Activated naive CD4-positive, alpha-beta T cell treated with anti-CD3 and anti-CD28 coated beads, Interleukin-2, amount 10 ng/mL, durations not matched to agents 7 days and 5 days (primary cell): ENCODE measurements at places on chromosomes 12 and 14.
A peak's percentile ranks its signal among the peaks of the same experiment; 100 is the strongest.

- DNase-seq, result no peak
- H3K4me1 ChIP-seq, result no peaks in the 10 kb centered on the region
- H3K4me3 ChIP-seq, result no peak overlapping the region
- no peak overlapping the region for H3K27ac ChIP-seq
- no peaks in the 10 kb centered on the region for H3K36me3 ChIP-seq
Observed at GRCh38 chr12:32369202-32369601, 30.2 kb upstream of the FGD4 start.

DNA sequence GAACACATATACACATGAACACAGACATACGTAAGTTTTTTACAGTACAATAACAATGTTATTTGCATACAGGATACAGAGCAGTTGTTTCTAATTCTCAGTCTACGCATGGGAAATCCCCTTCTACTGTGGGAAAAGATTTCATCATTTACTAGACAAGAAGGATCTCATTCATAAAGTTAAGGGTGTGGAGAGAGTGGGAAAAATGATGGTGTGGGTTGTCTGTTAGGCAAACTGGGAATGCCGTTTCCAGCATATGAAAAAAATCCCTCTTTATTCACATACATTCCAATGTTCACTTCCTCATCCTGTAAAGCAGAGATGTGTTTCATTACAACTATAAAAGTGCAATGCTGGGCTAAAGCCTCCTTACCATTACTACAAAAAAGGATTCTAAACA lies 120.9 kb downstream of the SINHCAF start:
- no peak overlapping the region for H3K27ac ChIP-seq
- H3K4me1 ChIP-seq, result peaks cover 13% of the 10 kb centered on the region
- no peak for DNase-seq

DNA sequence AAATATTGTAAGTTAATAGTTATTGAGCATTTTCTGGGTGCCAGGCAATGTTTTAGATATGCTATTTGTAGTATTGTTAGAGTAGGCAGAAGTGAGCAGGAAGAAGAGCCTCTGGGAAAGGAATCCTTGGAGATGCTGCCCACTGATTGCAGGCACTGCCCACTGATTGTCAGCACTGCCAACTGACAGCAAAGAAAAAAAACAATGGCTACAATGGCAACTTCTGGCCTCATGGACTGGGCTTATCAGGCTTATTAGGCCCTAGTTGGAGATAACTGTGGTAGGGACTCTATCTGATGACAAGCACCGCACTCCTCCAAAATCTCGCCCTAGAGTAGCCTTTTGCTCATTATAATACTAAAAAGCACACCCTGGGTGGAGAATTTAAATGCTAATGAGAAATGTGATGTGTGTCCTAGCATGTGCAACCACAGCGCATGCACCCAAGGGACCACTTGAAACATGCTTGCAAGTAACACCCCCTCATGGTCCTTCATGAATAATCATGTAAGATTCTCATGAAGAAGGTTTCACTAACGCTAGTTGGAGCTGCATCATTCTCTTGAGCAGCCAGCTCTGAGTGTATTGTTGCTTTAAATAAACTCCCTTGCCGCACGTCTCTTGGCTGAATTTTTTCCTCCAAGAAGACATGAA lies 103.5 kb upstream of the PPP4R3A start:
- no peak overlapping the region for H3K27ac ChIP-seq
- H3K27me3 ChIP-seq, result no peaks in the 10 kb centered on the region
- DNase-seq, result no peak
- no peak overlapping the region for H3K4me3 ChIP-seq
- H3K36me3 ChIP-seq, result no peaks in the 10 kb centered on the region

- H3K4me1 ChIP-seq, result no peaks in the 10 kb centered on the region
- DNase-seq, result peak; percentile 34
- H3K4me3 ChIP-seq, result no peak overlapping the region
- no peak overlapping the region for H3K27ac ChIP-seq
Observed at GRCh38 chr12:12985817-12986408, 14.2 kb downstream of the HEBP1 start.

GRCh38 chr12:7093892-7094291 lies 1.6 kb upstream of the C1R start:
- DNase-seq, result no peak
- H3K36me3 ChIP-seq, result peaks cover 7% of the 10 kb centered on the region
- peaks cover 18% of the 10 kb centered on the region for H3K27me3 ChIP-seq
- H3K4me3 ChIP-seq, result no peak overlapping the region

GRCh38 chr12:31850268-31850667 lies 108.9 kb upstream of the RESF1 start:
- H3K27ac ChIP-seq, result no peak overlapping the region
- DNase-seq, result no peak
- no peaks in the 10 kb centered on the region for H3K4me1 ChIP-seq
- H3K4me3 ChIP-seq, result no peak overlapping the region
- H3K36me3 ChIP-seq, result peaks cover 20% of the 10 kb centered on the region

GRCh38 chr12:65505386-65506121 lies 227.1 kb downstream of the MSRB3 start:
- DNase-seq, result no peak
- H3K4me3 ChIP-seq, result no peak overlapping the region
- peaks cover 4% of the 10 kb centered on the region for H3K27me3 ChIP-seq
- H3K4me1 ChIP-seq, result no peaks in the 10 kb centered on the region
- no peak overlapping the region for H3K27ac ChIP-seq
- H3K36me3 ChIP-seq, result no peaks in the 10 kb centered on the region

DNA sequence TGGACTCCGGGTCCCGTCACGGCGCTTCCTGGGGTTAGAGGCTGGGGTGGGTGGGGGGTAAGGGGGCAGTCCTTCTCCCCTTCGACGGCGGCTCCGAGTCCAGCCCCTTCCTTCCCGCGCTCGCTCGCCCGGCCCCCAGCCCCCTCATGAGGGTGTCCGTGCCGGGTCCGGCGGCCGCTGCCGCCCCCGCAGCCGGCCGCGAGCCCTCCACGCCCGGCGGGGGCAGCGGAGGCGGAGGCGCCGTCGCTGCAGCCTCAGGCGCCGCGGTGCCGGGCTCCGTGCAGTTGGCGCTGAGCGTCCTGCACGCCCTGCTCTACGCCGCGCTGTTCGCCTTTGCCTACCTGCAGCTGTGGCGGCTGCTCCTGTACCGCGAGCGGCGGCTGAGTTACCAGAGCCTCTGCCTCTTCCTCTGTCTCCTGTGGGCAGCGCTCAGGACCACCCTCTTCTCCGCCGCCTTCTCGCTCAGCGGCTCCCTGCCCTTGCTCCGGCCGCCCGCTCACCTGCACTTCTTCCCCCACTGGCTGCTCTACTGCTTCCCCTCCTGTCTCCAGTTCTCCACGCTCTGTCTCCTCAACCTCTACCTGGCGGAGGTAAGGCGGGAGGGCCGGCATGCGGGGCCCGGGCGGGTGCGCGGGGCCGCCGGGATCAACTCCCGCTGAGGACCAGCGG lies 500 bp downstream of the GPR137C start:
- H3K4me1 ChIP-seq, result peaks cover 32% of the 10 kb centered on the region
- H3K4me3 ChIP-seq, result peak overlapping the region; percentile 92
- H3K27me3 ChIP-seq, result peaks cover 14% of the 10 kb centered on the region
- peaks cover 8% of the 10 kb centered on the region for H3K36me3 ChIP-seq

- H3K4me1 ChIP-seq, result peaks cover 52% of the 10 kb centered on the region
- peaks cover 63% of the 10 kb centered on the region for H3K36me3 ChIP-seq
- H3K27me3 ChIP-seq, result no peaks in the 10 kb centered on the region
- DNase-seq, result peak; percentile 34
- H3K27ac ChIP-seq, result peak overlapping the region; percentile 44
Observed at GRCh38 chr14:81193924-81194633, 26.7 kb downstream of the GTF2A1 start.

DNA sequence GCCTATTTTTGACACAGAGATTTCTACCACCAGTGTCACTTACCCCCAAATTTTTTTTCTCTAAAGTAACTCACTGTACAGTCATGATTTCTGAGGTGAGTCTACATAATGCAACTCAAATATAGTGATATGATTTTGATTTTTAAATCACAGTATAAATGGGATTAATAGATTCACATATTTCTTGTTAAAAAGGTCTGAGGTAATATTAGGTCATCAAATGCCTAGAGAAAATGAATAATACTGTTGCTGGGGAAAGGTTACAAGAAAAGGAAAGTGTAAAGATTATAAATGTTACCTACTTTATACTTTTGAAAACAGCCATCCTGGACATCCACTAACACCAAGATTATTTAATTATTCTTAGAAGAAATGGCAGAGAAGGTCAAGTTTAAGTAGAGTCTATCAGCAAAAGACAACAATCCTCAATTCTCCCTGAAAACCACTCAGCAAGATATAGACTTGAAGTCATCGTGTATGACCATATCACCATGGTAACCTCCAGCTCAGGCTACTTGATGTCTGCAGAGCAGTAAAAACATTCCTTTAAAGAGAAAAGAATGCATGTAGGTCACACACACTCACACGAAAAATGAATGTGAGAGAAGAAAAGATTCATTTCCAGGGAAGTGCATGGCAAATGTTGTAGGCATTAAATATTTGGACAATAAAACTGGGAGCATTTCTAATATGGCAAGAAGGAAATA lies 58.7 kb downstream of the CCDC59 start:
- no peaks in the 10 kb centered on the region for H3K27me3 ChIP-seq
- H3K4me3 ChIP-seq, result no peak overlapping the region
- H3K4me1 ChIP-seq, result no peaks in the 10 kb centered on the region
- DNase-seq, result no peak

DNA sequence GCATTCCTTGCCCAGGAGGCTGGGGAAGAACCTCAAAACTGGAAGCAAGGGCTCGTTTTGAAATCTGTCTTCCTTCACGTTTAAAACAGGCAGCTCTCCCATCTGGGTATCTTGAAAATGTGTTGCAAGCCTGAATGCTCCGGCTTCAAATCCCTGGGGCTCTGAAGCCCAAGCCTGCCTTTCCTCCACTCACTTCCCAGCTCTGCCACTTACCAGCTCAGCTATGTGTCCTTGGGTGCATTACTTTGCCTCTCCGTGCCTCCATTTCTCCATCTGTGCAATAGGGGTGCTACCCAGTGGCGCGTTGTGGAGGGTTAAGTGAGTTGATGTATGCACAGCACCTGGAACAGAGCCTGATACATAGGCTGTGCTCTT lies 97.6 kb downstream of the GCH1 start:
- H3K27ac ChIP-seq, result no peak overlapping the region
- DNase-seq, result no peak
- no peak overlapping the region for H3K4me3 ChIP-seq
- H3K4me1 ChIP-seq, result peaks cover 4% of the 10 kb centered on the region
- H3K27me3 ChIP-seq, result peaks cover 62% of the 10 kb centered on the region
